Vein endothelial cell (primary cell): ENCODE measurements at places on chromosomes 16 and 17. TPM values are rescaled to one million over a fixed set of nuclear protein-coding genes. Genes with fewer than 3 reads are reported as not detected.

Gene C16orf96
- total RNA-seq: not detected in 2 replicates

Gene TPSB2
- not detected in 2 replicates for total RNA-seq

Gene TERB1
- total RNA-seq: 0.10 TPM in 1 of 2 replicates, not detected in the other

Gene IRX6
- not detected in 2 replicates for total RNA-seq

Gene DBNDD1
- 13.6 and 34.6 TPM in 2 replicates for total RNA-seq

Gene NEUROD2
- total RNA-seq: not detected in 2 replicates

Gene IRF8
- total RNA-seq: under 0.01 and 0.10 TPM in 2 replicates

Gene CDH5
- total RNA-seq: 1,229 and 1,316 TPM in 2 replicates

Gene KRTAP9-4
- not detected in 2 replicates for total RNA-seq

Gene ACE
- 90.1 and 94.4 TPM in 2 replicates for total RNA-seq

Gene MEOX1
- total RNA-seq: under 0.01 TPM in 1 of 2 replicates, not detected in the other

Gene CFAP97D1
- not detected in 2 replicates for total RNA-seq

Gene HOXB2
- total RNA-seq: 2.5 and 2.9 TPM in 2 replicates

Gene MYOCD
- total RNA-seq: not detected in 2 replicates

Gene INCA1
- 0.33 and 0.48 TPM in 2 replicates for total RNA-seq

Gene TBC1D26
- total RNA-seq: not detected in 2 replicates

Gene ZPBP2
- total RNA-seq: not detected in 2 replicates

Gene OR2C1
- not detected in 2 replicates for total RNA-seq

Gene DHRS7C
- total RNA-seq: not detected in 2 replicates

Gene KRTAP3-1
- total RNA-seq: not detected in 2 replicates

Gene GEMIN4
- total RNA-seq: 19.1 and 21.9 TPM in 2 replicates

Gene CD79B
- total RNA-seq: 0.33 and 1.1 TPM in 2 replicates

Gene NETO2
- total RNA-seq: 34.4 and 36.9 TPM in 2 replicates

Gene ALOXE3
- total RNA-seq: under 0.01 TPM in 1 of 2 replicates, not detected in the other

Gene DHRS11
- 6.2 and 10.1 TPM in 2 replicates for total RNA-seq

Gene CLDN7
- 10.8 and 13.4 TPM in 2 replicates for total RNA-seq

Gene ALOX12B
- total RNA-seq: not detected in 2 replicates

Gene SBK1
- 0.10 and 0.33 TPM in 2 replicates for total RNA-seq

Gene CES5A
- not detected in 2 replicates for total RNA-seq

Gene SLC22A31
- total RNA-seq: not detected in 2 replicates

Gene ARL5C
- total RNA-seq: not detected in 2 replicates

Gene AGRP
- not detected in 2 replicates for total RNA-seq

Gene KRTAP9-3
- not detected in 2 replicates for total RNA-seq

Gene SMIM5
- under 0.01 and 0.10 TPM in 2 replicates for total RNA-seq

Gene ZG16
- not detected in 2 replicates for total RNA-seq

Gene USP43
- 0.10 and 0.98 TPM in 2 replicates for total RNA-seq

Gene TPSD1
- not detected in 2 replicates for total RNA-seq

Gene TMEM100
- 0.65 TPM in 1 of 2 replicates, not detected in the other for total RNA-seq

Gene HAP1
- under 0.01 and 0.29 TPM in 2 replicates for total RNA-seq

Gene NPIPA3
- total RNA-seq: 0.29 and 0.33 TPM in 2 replicates

Gene SRCAP
- total RNA-seq: 30.4 and 31.7 TPM in 2 replicates

Gene LITAFD
- total RNA-seq: not detected in 2 replicates

Gene IRX3
- 0.38 and 0.65 TPM in 2 replicates for total RNA-seq

Gene TLCD1
- total RNA-seq: 1.8 and 2.3 TPM in 2 replicates

Gene HS3ST3B1
- under 0.01 and 0.10 TPM in 2 replicates for total RNA-seq

Gene G6PC1
- not detected in 2 replicates for total RNA-seq

Gene ITPRIPL2
- 40.8 and 49.3 TPM in 2 replicates for total RNA-seq

Gene ZNF385C
- total RNA-seq: not detected in 2 replicates

Gene BIRC5
- total RNA-seq: 30.4 and 38.8 TPM in 2 replicates

Gene SPIRE2
- total RNA-seq: 0.65 and 1.1 TPM in 2 replicates

Gene PDPK1
- 25.8 and 30.7 TPM in 2 replicates for total RNA-seq

Gene KCTD19
- total RNA-seq: under 0.01 and 0.33 TPM in 2 replicates

Gene CTRB2
- total RNA-seq: not detected in 2 replicates

Gene TMED6
- total RNA-seq: 0.19 TPM in 1 of 2 replicates, not detected in the other

Gene GRAPL
- total RNA-seq: 37.7 and 106 TPM in 2 replicates
